Inflammatory macrophage treated with lipopolysaccharide for 1 hour (primary cell): ENCODE measurements at places on chromosomes 7 and 10.
A peak's percentile ranks its signal among the peaks of the same experiment; 100 is the strongest.

DNA sequence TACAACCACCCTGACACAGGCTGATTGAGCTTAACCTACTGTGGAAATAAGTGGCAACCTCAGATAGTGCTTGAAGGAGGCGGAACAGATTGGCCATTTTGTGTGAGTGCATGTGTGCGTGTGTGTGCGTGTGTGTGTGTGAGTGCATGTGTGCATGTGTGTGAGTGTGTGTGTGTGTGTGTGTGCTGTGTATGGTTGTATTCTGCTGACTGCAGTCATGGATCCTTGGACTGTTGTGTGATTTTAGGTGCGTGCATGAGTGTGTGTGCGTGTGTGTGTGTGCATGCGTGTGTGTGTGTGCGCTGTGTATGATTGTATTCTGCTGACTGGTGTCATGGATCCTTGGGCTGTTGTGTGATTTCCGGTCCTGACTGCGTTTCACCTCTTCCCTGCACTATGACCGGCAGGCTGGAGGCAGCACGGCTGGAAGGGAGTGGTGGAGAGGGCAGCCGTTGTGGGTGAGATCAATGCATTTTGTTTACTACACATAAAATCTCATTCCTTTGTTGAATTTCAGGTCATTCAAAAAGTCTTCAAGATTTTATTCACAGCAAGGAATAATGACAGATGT is 6.3 kb downstream of the IQCE start:
- no peak for DNase-seq

DNA sequence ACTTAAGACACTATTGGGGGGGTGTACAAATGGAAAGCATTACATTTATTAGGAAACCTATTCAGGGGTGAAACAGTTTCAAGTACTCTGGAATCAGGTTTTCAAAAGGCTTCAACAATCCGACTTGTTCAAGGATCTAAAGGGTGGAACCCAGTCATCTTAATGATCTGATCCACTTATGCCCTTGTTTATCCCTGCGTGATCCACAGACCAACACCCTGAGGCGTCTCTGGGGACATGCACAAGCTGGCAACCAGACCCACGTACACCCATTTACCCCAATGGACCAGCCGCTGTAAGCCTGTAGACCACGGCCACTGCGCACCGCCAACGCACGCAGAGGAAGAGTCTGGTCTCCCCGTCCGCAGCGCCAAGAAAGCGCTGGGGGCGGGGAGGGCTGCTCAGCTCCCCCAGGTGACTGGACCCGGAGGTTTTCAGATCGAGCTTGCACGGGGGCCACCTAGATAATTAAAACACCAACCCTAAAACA is 13.4 kb downstream of the HNRNPF start:
- no peak for DNase-seq

DNA sequence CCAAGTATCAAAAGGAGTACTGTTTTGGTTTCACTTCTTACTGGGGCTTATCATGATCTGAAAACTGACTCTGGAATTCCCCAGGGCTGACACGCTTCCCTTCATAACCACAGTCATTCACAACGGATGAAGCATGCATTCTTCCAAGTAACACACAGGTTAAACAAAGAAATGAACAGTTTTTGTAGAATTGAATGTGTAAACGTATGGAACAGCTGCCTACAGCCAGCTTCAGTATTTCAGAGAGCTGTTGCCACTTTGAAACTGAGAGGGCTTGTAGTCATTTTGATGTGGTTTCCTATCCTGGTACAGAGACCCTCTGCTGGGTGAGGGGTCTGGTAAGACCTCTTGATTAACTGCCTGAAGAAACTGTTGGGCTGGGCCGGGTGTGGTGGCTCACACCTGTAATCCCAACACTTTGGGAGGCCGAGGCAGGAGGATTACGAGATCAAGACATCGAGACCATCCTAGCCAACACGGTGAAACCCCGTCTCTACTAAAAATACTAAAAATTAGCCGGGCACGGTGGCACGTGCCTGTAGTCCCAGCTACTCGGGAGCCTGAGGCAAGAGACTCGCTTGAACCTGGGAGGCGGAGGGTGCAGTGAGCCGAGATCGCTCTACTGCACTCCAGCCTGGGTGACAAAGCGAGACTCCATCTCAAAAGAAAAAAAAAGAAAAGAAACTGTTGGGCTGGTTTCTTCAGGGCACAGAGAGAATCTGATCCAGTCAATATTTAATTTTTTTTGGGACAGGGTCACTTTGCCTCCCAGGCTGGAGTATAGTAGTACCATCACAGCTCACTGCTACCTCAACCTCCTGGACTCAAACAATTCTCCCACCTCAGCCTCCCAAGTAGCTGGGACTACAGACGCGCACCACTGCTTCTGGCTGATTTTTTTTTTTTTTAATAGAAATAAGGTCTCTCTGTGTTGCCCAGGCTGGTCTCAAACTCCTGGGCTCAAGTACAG is 4.7 kb downstream of the NFE2L3 start:
- peak; percentile 90 for DNase-seq

GRCh38 chr7:56447864-56448693 is 331.9 kb upstream of the NUPR2 start:
- DNase-seq: no peak

GRCh38 chr10:77482072-77482471 is 155.5 kb downstream of the KCNMA1 start:
- no peak for DNase-seq

DNA sequence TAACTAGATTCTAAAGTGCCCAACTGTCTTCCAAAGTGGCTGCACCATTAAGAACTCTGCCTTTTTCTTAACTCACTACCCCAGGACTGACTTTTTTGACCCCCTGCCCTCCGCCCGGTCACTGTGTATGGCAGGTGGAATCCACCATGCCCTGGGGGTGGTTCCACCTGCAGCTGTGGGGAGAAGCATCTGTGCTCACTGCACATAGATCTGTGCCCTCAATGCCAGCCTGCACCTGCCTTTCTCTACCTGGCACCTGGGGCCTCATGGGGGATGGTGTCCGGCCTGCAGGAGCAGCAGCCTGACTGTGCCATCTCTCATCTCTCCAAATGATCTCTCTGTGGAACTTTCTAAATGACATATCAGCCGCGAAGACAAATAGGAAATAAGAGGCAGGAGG is 353.5 kb downstream of the PAXIP1 start:
- no peak for DNase-seq

DNA sequence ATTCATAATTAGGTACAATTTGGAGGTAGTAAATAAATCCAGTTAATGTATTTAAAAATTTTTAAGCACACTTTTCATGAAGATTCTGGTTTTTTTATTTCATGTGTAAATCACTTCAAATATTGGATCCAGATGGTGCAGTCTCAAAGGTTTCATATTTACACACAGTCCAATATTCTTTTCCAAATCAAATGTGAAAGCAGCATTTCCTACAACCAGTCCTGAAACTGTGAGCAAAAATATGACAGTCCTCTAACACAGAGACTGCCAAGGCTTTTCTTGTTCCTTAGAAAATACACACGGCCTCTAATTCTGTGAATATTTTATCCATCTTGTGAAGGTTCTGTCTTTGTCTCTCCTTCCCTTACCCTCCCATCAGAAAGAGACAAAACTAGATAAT is 645.9 kb downstream of the ARL4A start:
- DNase-seq: no peak

DNA sequence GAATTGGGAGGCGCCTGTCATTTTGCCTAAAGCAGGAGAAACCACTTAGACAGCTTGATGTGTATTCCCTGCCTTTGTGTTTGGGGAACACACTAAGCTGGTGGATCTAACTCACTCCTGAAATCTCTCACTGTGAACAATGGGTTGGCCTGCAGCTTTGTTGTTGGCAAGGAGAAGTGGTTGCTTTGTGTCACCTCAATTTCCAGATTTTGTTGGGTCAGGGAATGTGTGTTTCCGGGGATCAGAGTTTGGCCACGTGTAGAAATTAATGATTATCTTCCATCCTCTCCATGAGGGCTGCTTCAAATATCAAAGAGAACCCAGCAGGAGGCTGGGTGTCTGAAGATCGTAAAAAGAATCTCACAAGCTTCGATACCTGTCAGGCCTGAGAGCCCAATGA is 27.8 kb downstream of the A1CF start:
- no peak for DNase-seq

GRCh38 chr10:86775056-86775869 is 18.8 kb downstream of the BMPR1A start:
- DNase-seq: no peak

- no peak for DNase-seq
Observed at GRCh38 chr7:117067340-117067739, 114.0 kb downstream of the ST7 start.

GRCh38 chr10:34528320-34528719 is 286.8 kb downstream of the PARD3 start:
- DNase-seq: no peak

GRCh38 chr7:12386313-12386740 is 17.3 kb downstream of the VWDE start:
- DNase-seq: no peak

DNA sequence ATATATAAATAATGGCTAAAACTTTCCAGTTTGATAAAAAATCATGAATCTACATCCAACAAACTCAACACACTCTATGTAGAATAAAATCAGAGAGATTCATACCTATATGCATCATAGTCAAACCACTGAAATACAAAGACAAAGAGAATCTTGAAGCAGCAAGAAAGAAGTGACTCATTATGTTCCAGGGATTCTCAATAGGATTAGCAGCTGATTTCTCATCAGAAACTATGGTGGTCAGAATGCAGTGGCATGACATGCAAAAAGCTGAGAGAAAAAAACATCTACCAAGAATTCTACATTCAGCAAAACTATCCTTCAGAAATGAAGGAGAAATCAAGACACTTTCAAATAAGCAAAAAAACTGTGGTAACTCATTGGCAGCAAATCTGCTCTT is 187.4 kb downstream of the RNLS start:
- DNase-seq: no peak

- no peak for DNase-seq
Observed at GRCh38 chr10:44911951-44912350, 814 bp downstream of the TMEM72 start.

DNA sequence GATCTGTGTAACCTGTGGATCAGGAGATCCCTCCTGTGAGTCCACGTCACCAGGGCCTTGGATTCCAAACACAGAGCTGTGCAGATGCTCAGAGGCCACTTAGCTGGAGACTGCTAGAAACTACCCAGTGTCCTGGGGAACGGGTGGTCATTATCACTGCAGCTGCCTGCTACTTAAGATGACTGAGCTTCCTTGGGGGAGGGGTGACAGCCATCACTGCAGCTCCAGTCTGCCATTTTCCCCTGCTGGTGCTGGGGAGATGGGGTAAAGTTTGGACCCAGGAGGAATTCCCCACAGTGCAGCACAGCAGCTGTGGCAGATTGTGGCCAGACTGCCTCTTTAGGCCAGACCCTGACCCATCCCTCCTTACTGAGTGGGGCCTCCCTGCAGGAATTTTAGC is 78.8 kb upstream of the VOPP1 start:
- no peak for DNase-seq

GRCh38 chr7:137658190-137658900 is 188.4 kb downstream of the DGKI start:
- DNase-seq: no peak

DNA sequence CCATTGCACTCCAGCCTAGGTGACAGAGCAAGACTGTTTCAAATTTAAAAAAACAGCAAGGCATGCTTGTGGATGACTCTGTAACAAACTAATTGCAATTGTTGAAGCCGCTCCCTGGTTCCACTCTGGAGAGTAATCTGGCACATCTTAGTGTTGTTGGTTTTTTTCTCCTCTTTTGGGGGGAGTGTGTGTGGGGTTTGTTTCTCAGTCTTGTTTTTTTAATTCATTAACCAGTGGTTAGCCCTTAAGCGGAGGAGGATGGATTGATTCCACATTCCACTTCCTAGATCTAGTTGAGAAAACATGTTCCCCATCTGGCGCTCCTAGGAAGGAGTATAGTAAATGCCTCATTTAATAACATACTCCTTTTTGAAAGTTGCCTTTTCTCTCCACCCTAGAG is 8.6 kb upstream of the ZNF713 start:
- DNase-seq: no peak

DNA sequence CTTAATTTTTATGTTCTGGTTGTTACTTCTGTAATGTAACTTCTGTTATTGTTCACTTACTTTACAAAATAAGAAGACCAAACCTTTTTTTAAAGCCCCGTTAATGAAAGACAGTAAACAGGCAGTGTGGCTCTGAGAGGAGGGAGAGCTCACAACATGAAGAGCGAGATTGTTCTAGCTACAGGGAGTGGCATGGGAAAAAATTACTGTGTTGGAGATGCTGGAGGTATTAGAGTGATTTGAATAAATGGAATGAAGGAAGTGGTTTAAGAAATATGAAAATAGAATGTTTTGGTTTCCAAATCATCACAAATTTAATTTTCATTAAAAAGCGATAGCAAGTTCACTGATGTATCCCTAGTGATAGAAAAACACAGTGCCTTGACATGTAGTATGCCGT is 31.8 kb downstream of the REEP3 start:
- DNase-seq: no peak

DNA sequence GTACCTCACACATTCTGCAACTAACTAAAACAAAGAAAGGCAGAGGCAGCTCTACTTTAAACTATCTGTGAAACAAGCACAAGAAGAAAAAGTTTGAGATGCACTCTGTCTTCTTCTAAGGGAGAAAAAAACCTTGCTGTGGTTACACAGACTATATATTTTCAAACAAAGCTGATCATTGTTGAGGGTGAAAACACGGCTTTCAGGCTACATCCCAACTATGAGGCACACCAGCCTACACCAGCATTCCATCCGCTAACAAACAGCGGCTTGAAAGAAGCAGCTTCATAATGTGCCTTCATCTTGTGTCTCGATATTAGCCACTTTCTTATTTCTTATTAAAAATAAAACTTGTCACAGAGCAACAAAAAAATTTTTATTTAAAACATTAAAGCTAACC is 79.1 kb downstream of the USP6NL start:
- no peak for DNase-seq

DNA sequence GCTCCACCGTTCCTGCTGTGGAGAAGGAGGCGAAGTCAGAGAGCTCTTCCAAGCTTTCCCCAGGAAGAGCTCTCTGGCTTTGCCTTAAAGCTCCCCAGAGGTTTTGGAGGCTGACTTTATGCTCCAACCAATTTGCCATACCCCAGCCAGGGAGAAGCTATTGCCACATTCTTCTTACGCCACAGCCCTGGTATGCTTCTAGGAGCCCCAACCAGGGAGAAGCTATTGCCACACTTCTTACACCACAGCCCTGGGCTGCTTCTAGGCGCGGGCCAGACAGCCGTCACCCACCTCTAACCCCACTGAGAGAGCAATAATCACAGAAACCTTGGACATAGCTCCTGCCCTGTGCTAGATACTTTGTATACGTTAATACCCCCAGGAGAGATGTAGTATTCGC is 951 bp downstream of the ELOVL3 start:
- DNase-seq: peak; percentile 76

- no peak for DNase-seq
Observed at GRCh38 chr10:132102717-132103110, 37.0 kb downstream of the JAKMIP3 start.

DNA sequence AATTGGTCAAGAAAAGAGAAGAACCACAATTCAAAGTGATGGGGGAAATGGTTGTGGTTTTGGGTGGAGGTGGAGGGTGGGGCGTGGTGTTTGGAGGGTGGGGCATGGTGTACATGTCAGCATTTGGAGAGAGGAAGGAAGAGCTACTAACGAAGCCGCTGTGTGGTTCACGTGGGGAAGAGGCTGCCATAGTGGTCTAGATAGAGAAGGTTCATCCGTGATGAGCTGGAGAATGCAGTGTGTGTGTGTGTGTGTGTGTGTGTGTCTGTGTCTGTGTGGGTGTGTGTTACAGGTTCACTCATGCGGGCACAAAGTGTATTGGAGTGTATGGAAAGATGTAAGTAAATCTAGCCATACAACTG is 6.1 kb upstream of the VCL start:
- DNase-seq: peak; percentile 78

- no peak for DNase-seq
Observed at GRCh38 chr10:127354992-127355391, 158.6 kb upstream of the INSYN2A start.
